ENCODE measurements at places on chromosomes 5 and 9.

- no peak for DNase-seq
Measured at GRCh38 chr5:14676320-14676719, 11.8 kb downstream of the OTULIN start.

GRCh38 chr9:70392189-70392588 is 22.3 kb downstream of the KLF9 start:
- DNase-seq: no peak

GRCh38 chr5:106784846-106785245 is 885.9 kb downstream of the EFNA5 start:
- DNase-seq: no peak

- no peak for DNase-seq
Measured at GRCh38 chr5:133890314-133890713, 78.1 kb downstream of the C5orf15 start.

- no peak for DNase-seq
Measured at GRCh38 chr9:121399883-121400607, 30.0 kb upstream of the STOM start.

- DNase-seq: no peak
Measured at GRCh38 chr5:45274241-45274640, 421.9 kb downstream of the HCN1 start.

GRCh38 chr9:24602693-24603352 is 57.1 kb upstream of the IZUMO3 start:
- no peak for DNase-seq

DNA sequence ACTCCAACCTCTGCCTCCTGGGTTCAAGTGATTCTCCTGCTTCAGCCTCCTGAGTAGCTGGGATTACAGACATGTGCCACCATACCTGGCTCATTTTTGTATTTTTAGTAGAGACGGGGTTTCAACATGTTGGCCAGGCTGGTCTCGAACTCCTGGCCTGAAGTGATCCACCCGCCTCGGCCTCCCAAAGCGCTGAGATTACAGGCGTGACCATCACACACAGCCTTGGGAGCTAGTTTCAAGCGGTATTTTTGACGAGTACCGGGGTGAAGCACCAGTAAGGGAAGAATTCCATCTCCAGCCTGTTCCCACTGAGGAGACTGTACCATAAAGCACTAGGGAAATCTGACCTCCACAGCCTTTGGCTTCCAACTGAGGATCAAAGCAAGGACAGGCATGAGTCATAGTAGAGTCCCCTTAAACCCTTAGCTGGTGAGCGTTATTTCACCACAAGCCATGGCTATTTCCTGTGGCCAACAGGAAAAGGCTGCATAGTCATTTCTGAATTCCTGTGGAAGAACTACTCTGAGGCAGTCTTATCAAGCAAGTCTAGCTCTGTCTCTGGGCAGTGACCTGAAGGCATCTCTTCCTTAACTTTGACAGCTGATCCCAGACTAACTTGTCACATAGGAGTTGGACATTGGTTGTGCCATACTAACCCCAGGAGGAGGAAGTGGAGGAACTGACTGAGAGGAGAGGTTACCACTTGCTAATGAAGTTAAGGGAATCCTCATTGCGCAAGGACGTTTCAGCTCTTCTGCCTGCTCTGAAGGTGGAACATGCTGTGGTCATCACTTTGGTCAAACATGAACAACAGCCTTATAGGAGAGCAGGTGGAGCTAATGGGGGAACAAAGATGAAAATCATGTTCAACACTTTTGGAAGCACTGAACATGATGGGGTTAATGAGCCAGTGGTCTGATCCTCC is 85.8 kb upstream of the DMRT1 start:
- no peak for DNase-seq

DNA sequence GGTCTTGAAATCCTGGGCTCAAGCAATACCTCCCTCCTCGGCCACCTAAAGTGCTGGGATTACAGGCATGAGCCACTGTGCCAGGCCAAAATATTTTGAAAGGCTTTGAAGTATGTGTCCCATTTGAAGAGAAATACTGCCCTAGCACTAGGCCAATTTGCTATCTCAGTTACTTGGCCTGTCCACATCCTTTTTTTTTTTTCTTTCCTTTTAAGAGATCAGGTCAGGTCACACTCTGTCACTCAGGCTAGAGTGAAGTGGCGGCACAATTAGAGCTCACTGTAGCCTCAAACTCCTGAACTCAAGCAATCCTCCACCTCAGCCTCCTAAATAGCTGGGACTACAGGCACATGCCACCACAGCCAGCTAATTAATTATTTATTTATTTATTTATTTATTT is 84.2 kb downstream of the NR6A1 start:
- no peak for DNase-seq

- no peak for DNase-seq
Measured at GRCh38 chr9:83670381-83670780, 37.4 kb downstream of the UBQLN1 start.

DNA sequence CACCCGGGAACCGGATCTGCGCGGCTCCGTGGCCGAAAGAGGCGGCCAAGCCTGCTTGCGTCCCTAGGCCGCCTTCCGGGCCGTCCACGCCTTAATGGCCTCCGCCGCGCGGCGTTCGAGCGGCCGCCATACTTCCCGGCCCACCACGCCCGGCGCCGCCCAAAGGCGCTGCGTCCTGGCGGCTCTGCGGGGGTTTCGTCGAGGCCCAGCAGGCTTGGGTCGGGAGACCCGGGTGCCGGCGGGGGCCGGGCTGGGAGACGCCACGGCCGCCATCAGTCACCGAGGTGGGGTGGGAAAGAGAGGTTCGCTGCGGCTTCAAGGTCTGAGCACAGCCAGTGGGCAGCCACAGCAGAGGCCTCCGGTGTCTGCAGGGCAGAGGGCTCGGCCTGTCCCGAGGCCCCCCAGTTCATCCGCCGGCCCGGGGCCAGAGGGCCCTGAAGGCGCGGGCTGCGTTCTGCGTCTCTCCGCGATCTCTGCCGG is 545.8 kb upstream of the CDH10 start:
- no peak for DNase-seq

DNA sequence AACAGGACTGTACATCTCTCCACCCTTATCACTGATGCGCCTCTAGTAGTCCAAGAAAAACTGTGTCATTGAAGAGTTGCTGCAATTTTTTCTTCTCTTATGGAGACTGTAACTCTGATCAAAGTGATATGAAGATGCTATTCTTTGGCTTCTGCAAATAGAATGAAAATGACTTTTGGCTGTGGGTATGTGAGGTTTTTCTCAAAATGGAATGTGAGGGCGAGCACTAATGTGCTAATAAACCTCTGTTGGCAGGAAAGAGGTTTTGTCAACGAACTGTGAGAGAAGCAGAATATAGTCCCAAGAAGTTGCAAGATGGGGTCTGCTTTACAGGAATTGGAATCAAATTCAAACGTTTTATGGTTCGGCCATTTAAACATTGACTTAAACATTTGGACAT is 252.0 kb upstream of the GAS1 start:
- no peak for DNase-seq

All from activated T-helper 1 cell treated with anti-CD3 and anti-CD28 coated beads, Interleukin-2, amount 50 U/mL, for 16 hours (primary cell).